Activated CD4-positive, alpha-beta T cell treated with anti-CD3 and anti-CD28 coated beads for 24 hours (primary cell): ENCODE measurements at places on chromosomes 12 and 14.

GRCh38 chr12:65881965-65882413 lies 57.7 kb downstream of the HMGA2 start:
- no peak for DNase-seq

DNA sequence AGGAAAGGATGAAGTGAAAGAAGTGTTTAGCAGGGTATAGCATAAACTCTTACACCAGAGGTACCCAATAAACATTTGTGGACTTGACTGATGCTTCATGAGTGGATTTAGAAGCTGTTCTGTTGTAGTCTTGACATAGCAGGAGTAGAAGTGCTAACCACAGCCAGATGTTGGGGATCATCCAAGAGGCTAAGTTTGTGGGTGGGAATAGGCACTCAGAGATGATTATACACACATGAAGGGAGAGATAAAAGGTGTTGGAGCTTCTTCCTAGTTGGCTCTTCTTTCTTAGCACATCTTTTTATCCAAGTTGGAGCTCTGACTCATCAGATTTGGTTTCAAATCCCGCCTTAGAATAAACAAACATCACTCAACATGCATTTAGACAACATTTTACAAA lies 166.7 kb upstream of the E2F7 start:
- DNase-seq, result no peak

DNA sequence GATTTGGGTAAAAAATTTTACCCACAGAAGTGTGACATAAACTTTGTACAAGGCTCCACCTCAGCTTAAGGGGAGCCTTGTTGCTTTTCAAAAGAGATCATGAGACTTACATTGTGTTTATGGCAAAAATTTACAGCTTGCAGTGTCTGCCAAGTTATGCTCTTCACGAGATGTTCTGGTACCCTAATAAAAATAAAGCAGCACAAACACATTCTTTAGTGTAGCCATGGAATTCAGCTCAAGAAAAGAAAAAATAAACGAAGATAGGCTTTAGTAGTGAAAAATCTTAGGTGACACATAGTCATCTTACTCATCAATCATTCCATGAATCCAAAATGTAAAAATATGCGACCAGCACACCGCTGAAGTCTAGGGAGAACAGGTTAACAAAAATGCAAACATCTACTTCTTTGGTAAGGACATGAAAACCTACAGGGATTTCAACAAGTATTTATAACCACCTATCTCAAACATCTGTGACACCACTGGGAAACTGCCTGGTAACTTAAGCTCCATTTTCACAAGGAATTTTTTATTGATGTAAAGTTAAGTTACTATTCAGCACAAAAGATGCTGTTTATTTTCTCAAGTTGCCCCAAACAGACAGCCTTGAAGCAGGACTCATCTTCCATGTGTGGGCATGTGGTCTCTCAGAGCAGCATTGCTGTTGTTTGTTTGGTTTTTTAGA lies 32.9 kb downstream of the DMAC2L start:
- DNase-seq, result no peak

- DNase-seq, result no peak
These were observed 1749.6 kb upstream of the FLRT2 start for GRCh38 chr14:83780321-83780720.

GRCh38 chr14:34554540-34555250 lies 15.2 kb upstream of the EAPP start:
- DNase-seq, result no peak

DNA sequence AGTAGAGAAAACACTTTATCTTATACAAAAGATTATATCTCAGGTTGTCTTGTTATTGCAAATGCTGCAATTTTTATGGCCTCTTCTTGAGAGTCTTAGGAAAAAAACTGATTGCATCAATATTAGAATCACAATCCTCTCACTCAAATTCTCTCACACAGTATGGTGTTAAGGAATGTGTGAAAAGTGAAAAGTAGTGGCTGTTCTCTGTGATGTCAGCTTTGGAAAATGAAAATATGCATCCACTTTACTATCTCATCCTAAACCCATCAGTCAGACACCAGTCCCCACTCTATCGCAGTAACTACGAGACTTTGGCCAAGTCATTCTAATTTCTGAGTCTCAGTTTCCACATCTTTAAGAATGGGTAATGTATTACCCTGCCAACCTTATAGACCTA lies 32.6 kb upstream of the NTF3 start:
- no peak for DNase-seq

GRCh38 chr14:64656986-64657385 lies 47.2 kb upstream of the PLEKHG3 start:
- DNase-seq, result no peak

DNA sequence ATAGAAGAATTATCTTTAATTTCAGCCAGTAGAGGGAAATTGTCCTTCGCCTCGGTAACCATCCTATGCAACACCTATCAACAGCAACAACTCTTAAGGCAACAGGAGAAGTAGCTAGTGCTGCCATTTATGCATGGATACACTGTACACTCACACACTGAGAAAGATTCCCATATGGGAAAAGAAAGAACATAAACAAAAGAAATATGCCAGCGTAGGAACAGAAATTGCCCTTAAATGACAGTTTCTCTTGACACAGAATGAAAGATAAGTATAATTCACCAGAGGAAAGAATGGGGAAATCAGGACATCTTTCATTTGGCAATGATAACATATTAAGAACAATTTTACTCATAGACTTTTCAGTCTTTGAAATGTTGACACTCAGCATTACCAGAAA lies 466.9 kb downstream of the BCAT1 start:
- DNase-seq, result no peak
